ENCODE measurements at places on chromosomes 3 and 15.

GRCh38 chr15:89433686-89434085 lies 62.7 kb downstream of the RHCG start:
- DNase-seq, result no peak

GRCh38 chr3:106229495-106230278 lies 360.9 kb upstream of the CBLB start:
- no peak for DNase-seq

DNA sequence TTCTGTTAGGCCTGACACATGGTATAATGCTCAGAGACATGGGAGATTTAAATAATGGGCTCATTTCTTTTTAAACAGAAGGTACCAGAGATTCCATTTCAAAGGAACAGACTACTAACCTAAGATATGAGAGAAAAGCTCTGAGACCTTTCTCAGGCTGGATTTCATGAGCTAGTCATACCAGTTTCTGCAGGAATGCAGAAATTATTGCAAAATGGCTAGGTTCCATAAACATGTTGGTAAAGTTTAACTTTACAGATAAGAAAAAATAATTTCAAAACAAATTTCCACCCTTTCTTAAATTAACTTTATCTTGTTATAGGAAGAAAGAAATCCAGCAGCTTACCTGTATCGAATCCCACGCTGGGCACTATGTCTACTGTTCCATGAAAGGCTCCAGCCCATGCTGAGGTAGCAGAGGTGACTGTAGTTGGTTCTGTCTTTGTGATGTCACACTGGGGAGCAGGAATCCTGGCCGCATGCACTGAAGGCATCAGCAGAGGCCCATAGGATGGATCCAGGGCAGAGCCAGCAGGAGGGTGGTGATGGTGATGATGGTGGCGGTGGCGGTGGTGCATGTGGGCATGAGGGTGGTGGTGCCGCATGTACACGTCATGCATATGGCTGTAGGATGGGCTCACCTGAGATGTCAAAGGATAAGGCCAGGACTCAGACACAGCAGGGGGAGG lies 22.6 kb downstream of the VGLL3 start:
- no peak for DNase-seq

- peak; percentile 16 for DNase-seq
Measured at GRCh38 chr3:179513862-179514261, 48.9 kb upstream of the ACTL6A start.

DNA sequence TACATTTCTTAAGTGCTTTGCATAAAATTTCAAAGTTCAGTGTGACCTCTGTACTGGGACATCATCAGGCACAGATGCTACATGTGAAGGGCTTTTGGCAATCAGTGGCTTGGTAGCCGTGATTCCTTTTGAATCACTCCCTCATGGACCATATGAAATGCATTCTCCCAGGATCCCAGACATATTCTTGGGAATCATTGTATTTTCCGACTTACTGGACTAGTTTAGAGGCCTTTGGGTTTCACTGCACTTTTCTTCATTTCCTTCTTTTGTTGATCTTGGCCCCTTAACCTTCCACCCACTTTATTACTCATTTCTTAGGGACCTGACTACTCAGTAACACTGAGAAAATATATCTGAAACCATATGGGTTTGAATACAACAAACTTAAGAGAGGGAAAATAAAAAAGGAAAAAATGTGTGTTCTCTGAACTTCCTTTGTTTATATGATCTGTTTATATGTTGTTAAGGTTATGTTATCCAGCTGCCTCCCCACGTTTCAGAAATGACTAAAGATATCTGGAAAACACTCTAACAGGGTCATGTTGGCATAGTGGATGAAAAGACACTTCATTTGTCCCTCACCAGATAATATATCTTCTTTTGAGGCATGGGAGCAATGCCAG lies 35.1 kb downstream of the HMG20A start:
- peak; percentile 35 for DNase-seq

DNA sequence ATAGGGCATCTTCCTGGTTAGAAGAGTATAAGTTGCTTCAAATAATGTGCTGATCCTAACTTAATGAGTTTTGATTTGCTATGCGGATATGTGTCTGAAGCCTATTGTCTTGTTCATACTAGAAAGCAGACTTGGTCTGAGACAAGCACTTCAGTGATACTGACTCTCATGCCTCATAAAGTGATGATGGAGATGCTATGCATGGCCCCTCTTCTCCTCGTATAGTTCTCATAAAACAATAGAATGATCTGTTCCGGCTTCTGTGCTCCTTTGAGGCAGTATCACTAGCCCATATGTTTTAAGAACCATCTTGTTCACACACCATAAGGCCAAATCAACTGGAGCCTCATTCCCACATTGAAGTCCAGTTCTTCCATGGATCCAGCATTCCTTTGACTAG lies 222.1 kb downstream of the LRTM1 start:
- no peak for DNase-seq

- no peak for DNase-seq
Measured at GRCh38 chr3:195039180-195039843, 231.6 kb downstream of the XXYLT1 start.

GRCh38 chr15:55255714-55256113 lies 33.9 kb downstream of the RAB27A start:
- no peak for DNase-seq

DNA sequence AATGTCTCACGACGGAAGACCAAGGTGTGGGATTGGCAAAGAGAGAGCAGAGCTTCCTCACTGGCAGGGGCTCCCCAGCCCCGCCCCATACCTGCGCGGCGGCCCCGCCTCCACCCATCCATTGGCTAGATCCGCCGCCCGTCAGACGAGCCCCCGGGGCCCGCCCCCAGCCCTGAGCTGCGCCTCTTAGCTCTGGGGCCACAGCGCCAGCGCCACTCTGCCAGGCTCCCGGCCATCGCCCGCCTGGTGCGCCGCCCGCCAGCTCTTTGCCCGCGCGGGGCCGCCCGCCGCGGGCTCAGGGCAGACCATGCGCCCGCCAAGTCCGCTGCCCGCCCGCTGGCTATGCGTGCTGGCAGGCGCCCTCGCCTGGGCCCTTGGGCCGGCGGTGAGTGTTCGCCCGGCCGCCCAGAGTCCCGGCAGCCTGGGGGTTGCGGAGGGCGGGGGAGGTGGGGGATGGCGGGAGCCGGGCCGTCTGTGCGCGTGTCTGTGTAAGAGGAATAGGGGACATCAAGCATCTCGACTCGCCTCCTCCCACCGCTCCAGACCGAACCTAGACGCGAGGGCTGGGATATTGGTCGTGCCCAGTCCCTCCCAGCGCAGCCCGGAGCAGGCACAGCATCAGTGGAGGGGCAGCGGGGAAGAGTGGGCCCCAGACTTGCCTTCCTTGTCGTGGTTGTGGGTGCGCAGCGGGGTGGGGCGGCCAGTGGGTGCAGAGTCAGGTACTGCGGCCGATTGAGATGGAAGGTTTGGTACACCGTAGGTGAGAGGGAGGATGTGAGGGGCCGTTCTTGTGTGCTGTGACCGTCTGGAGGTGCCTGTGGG lies at the start of gene VIPR1:
VIPR1 (plus strand) TSS at position 215 of the 822 bp plus-strand sequence; CDS start at position 308, 93 bp downstream.
- DNase-seq, result peak; percentile 49

DNA sequence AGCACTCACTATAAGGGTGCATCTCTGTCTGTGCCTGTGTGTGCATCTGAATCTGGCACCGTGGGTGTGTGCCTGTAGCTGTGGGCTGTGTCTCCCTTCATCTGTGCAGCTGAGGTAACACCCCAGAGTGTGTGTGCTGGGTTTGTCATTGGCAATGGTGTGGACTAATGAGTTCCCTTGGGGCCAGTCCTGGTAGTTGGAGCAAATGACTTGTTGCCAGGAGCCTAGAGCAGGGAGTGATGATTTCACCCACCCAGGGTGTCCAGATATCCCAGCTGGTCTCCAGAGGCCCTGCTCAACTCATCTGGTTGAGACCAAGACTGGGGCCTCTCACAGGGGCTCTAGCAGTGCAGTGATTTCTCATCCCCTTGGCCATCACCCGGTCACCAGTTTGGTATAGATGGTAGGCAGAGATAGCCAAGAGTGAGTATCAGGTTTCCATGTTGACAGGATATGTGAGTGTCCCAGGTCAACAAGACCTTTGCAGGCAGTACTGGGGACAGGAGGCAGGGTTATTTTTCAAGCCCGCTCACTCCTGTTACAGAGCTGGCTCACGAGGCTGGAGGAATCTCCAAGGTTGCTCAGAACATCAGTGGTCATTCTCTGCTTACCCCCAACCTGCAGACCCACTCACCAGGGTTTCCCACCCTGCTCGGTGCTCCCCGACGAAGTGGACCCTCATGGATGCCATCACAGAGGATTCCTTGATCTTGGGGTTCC lies 4.1 kb upstream of the HDAC11 start:
- no peak for DNase-seq

DNA sequence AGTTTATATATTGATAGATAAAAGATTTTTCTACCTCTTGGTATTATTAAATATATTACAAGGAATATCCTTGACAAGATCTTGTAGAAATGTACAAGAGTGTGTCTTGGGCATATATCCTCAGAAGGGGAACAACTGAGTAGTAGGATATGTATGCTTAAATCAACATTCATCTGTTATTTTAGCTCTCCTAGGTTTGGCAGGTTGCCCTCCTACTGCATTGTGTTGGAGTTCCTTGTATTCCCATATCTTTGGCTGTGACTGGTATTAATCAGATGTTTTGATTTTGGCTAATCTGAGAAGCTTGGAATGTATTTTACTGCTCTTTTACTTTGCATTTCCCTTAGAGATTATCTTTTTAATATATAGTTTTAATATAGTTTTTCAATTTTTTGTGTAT lies 4.6 kb downstream of the MYRIP start:
- DNase-seq, result no peak

DNA sequence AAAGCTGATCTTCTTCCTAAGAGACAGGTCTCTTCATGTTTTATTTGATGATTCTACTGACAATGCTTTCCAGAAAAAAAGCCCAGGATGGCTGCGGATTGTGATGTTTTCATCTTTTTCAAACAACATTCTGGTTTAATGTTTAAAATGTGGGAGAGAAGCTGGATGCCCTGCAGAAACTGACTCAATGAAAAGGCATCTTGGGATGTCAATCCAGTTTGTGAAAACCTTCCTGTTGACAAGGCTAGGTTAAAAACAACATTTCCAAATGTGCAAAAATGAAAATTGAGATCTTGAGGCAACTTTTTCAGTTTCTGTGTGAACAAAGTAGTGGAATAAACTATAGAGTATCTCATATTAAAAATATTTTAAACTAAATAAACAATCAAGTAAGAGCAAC lies 156.0 kb upstream of the MRPL3 start:
- no peak for DNase-seq

DNA sequence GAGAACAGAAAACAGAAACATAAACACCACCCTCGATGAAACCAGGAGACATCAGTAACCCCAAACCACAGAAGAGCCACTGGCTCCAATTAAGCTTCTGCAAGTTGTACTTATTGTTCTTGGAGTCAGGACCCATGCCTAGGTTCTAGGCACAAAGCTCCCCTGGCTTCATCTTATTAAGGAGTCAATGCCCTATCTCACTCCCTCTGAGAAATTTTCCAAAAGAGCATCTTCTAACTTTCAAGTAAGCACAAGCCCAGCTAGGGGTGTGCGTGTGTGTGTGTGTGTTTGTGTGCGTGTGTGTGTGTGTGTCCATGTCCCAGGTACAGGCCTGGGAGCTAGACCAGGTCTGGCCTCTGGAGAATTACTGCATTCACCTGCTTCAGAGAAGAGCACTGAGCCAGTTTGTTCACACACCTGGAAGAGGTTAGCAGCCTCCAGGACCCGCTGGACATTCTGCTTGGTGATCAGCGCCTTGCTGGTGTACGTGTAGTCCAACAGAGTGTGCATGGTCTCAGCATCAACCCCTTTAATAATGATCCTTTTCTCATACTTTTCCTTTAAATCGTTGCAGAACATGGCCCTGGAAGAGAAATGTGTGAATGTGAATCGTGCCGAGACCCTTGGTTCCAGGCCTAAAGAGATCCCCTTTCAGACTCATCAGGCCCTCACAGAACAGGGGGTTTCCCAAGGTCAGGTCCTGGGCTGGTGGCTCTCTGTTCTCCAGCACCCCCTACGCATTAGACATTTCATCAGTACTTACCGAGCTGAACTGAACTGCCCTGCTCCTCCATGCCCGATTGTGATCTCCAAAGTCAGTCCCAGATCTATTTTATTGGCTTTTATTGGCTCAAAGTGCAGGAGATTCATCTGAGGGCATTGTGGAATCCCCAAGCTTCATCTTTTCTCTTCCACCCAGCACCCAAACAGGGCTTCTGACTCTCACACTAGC lies 27.8 kb downstream of the KLHL6 start:
- no peak for DNase-seq

- DNase-seq, result peak; percentile 47
Measured at GRCh38 chr3:14403619-14404155, 1.3 kb downstream of the SLC6A6 start.

DNA sequence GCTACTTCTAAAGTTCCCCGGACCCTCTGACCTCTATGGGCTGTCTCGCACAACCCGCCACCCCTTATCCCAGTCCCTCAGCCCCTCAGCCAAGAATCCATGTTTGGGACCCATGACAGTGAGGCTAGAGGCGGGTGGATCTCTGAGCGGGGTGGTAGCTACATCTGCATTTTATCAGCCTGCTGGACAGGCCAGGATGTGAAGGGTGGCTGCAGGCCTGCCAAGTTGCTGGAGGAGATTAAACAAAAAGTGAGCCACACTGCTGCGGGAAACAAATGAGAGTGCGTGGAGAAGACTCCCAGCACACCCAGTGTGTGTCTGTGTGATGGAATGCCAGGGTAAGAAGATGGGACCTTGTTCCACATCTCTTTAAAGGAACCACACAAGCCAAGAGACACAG lies 51.1 kb upstream of the SPATA12 start:
- DNase-seq, result no peak

- DNase-seq, result no peak
Measured at GRCh38 chr3:41522612-41523011, 323.3 kb downstream of the CTNNB1 start.

DNA sequence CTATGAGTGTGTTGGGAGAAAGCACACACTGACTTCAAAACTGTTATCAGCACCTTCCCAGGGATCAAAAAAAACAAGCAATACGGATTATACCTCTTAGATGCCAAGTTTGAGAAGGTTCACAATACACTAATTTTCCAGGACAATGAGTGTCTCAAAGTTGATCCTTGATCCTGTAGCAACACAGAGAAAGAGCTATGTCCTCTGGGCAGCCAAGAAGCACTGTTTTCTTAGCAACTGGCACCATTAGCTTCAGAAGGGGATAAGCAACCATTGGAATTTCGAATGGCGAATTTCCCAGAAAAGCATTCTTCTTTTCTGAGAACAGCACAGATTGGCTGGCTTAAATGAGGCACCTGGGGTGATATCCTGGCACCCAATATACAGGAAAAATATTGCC lies 270.3 kb upstream of the RORA start:
- no peak for DNase-seq

GRCh38 chr3:59771768-59772181 lies 722.0 kb upstream of the CFAP20DC start:
- peak; percentile 45 for DNase-seq

- no peak for DNase-seq
Measured at GRCh38 chr15:85583442-85583841, 203.0 kb downstream of the AKAP13 start.

GRCh38 chr3:71003511-71003910 lies 580.0 kb downstream of the FOXP1 start:
- DNase-seq, result no peak

DNA sequence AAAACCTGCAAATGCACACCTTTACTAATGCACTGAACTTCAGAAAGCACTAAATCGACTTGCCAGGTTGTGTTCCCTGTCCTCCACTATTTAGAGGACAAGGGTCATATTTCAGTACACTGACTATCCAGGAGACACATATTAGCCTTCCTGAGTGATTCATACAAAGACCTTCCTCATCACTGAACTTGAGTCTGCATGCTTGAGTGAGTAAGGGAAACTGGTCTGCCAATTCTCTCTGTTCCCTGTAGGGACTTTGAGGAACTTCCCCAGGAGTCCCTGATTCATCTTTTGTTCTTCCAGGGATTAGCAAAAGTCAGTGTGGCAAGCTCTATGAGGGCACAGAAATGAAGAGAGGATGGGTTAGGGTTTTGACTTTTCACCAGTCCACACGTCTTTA lies 565.9 kb downstream of the PDCD6IP start:
- DNase-seq, result no peak
